ENCODE measurements at places on chromosomes 1 and 21. TPM values are rescaled to one million over a fixed set of nuclear protein-coding genes. Genes with fewer than 3 reads are reported as not detected.
A peak's percentile ranks its signal among the peaks of the same experiment; 100 is the strongest.

EDN2 gene
- total RNA-seq: not detected

SLC26A9 gene
- not detected for total RNA-seq

DNA sequence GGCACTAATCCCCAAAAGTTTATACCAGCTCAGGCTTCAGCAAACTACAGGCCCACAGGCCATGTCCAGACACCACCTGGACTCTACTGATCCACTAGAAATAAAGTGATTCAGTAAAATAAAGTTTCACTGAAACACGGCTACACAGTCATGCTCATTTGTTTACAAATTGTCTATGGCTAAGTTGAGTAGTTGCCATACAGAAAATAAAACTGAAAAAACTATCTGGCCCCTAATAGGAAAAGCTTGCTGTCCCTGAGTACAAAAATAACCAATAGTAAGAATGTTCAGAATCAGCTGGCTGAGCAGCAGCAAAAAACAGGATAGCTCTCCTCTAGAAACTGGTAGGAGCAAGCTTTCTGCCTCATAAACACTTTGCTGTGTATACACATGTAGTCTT, 221.5 kb downstream of the RERE start:
- no peak for DNase-seq
- H3K4me1 ChIP-seq: no peaks in the 10 kb centered on the region
- no peaks in the 10 kb centered on the region for H3K36me3 ChIP-seq
- H3K27ac ChIP-seq: no peak overlapping the region
- H3K27me3 ChIP-seq: no peaks in the 10 kb centered on the region
- no peak overlapping the region for H3K4me3 ChIP-seq

GRCh38 chr1:192805832-192806323, 3.0 kb upstream of the RGS2 start:
- peaks cover 13% of the 10 kb centered on the region for H3K4me1 ChIP-seq
- H3K27ac ChIP-seq: no peak overlapping the region
- no peaks in the 10 kb centered on the region for H3K27me3 ChIP-seq
- peaks cover 8% of the 10 kb centered on the region for H3K36me3 ChIP-seq
- peak; percentile 82 for DNase-seq

DNA sequence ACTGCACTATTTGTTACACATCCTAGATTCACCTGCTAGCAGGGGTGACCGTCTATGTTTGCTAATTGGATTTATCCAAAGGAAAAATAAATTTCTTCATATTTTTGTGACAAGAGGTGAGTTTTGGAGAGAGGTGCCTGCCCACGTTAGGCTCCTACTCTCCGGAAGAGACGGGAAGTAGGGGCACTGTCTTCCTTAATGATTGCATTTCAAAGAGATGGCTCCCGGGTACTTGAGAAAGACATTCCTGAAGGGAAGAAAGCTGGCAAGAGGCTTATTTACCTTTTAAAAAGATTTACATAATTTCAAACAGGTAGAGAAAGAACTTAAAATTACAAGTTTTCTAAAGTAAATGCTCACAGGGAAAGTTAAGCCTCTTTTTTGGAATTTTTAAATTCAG, 18.7 kb upstream of the IL19 start:
- no peak overlapping the region for H3K27ac ChIP-seq
- H3K36me3 ChIP-seq: no peaks in the 10 kb centered on the region
- no peaks in the 10 kb centered on the region for H3K4me1 ChIP-seq
- peaks cover 14% of the 10 kb centered on the region for H3K27me3 ChIP-seq
- H3K4me3 ChIP-seq: no peak overlapping the region
